Airway epithelial cell (primary cell): ENCODE measurements at places on chromosomes 2 and 18. TPM values are rescaled to one million over a fixed set of nuclear protein-coding genes. Genes with fewer than 3 reads are reported as not detected.

The ERBB4 gene
- total RNA-seq = 0.09 TPM in 1 of 2 replicates, not detected in the other

The SLC35G4 gene
- not detected in 2 replicates for total RNA-seq

The AQP12A gene
- total RNA-seq = not detected in 2 replicates

The PTMA gene
- 1,361 and 1,471 TPM in 2 replicates for total RNA-seq

The CDKL4 gene
- 0.28 TPM in 1 of 2 replicates, not detected in the other for total RNA-seq

The NPHP1 gene
- total RNA-seq = 4.1 and 5.0 TPM in 2 replicates

The TRIM54 gene
- total RNA-seq = not detected in 2 replicates

The LRRC30 gene
- not detected in 2 replicates for total RNA-seq

The KATNAL2 gene
- 1.3 TPM in 2 replicates for total RNA-seq
